ENCODE measurements at places on chromosomes 3 and 15.

DNA sequence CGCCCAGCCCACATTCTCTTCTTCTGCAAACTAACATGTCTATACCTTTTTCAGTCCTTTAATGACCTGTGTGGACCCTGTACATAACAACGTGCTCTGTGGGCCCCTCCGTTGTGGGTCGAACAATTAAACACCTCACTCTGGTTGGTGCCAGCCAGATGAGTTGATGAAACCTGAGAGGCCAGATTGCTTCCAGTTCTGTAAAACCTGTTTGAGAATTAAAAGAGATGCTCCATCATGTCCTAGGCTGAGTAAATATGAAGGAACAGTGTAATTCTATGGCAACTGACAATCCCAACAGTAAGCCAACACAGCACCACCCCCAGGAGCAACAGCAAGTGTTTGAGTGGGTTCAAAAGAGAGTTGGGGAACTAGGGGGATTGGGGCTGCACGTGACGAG lies 5.7 kb upstream of the THBS1 start:
- H3K27me3 ChIP-seq = peaks cover 45% of the 10 kb centered on the region
- no peaks in the 10 kb centered on the region for H3K36me3 ChIP-seq
- H3K4me3 ChIP-seq = no peak overlapping the region
- DNase-seq = no peak
- peaks cover 7% of the 10 kb centered on the region for H3K4me1 ChIP-seq

DNA sequence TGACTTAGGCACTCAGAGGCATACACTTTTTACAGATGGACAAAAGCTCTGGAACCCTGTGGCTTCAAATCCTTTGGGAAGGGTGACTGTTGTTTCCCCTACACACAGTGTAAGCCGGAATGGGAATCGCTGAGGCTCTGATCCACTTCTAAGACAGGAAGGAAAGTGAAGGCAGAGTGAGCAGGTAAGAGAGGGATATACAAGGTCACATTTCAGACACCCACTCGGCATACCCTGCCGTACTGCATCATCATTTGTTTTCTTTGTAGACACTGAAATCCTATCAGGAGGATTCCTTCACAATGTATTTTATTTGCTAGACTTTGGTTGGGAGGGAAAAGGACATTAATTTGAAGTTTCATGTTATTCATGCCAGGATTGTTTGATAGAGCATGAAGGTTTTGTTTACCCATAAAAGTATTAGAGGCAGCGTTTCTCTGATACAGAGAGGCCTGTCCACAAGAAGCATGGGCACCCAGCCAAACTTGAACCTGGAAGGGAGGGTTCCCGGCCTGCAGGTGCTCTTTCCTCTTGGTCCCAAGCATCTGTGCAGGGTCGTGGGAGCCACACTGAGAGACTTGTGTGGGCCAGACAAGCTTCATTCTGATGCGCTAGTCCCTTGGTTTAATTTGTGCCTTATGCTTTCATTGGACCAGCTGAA lies 21.9 kb upstream of the POLR2M start:
- H3K27me3 ChIP-seq = peaks cover 2% of the 10 kb centered on the region
- no peak overlapping the region for H3K4me3 ChIP-seq
- H3K27ac ChIP-seq = no peak overlapping the region
- no peak for DNase-seq
- no peaks in the 10 kb centered on the region for H3K36me3 ChIP-seq

DNA sequence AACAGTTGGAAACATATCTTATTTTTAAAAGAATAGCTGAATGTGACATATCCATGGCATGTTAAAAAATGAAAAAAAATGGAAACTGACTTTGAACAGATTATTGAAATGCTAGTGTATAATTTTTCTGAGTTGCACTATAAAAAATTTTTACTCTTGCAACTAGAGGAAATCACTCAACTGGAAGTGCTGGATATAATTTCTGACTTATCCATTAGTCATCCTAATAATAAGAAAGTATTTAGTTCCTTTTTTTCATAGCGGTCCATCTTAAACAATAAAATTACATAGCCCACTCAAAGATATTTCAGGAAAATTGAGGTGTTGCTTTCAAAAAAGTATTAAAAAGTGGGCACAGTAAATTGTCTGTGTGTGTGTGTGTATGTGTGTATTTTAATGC lies 80.7 kb downstream of the MBNL1 start:
- H3K27ac ChIP-seq = no peak overlapping the region
- no peak for DNase-seq
- H3K4me1 ChIP-seq = peaks cover 35% of the 10 kb centered on the region
- no peak overlapping the region for H3K4me3 ChIP-seq
- H3K27me3 ChIP-seq = no peaks in the 10 kb centered on the region
- H3K36me3 ChIP-seq = peaks cover 48% of the 10 kb centered on the region

- H3K4me3 ChIP-seq = no peak overlapping the region
- peaks cover 69% of the 10 kb centered on the region for H3K36me3 ChIP-seq
- H3K4me1 ChIP-seq = peaks cover 7% of the 10 kb centered on the region
- no peaks in the 10 kb centered on the region for H3K27me3 ChIP-seq
Observed at GRCh38 chr3:14658978-14659377, 7.4 kb downstream of the CCDC174 start.

DNA sequence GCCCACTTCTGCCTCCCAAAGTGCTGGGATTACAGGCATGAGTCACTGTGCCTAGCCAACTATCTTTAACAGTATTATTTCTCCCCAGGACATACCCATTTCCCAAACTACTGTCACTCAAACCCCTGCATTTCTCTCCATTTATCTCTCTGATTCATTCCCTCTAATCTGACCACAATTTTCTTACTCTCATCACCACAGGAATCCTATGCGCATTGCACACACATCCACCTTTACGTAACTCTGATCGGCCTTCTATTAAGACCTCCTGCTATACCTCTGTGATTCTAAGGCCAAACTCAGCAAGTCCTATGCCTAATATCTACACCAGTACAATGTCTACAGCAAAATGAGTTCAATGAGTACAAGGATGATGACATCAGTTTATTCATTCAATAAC lies 235.0 kb downstream of the ULK4 start:
- no peaks in the 10 kb centered on the region for H3K4me1 ChIP-seq
- H3K36me3 ChIP-seq = no peaks in the 10 kb centered on the region
- DNase-seq = no peak

GRCh38 chr3:197533927-197534725 lies 21.6 kb downstream of the BDH1 start:
- no peaks in the 10 kb centered on the region for H3K27me3 ChIP-seq
- H3K27ac ChIP-seq = no peak overlapping the region
- H3K4me3 ChIP-seq = no peak overlapping the region
- H3K36me3 ChIP-seq = peaks cover 61% of the 10 kb centered on the region

DNA sequence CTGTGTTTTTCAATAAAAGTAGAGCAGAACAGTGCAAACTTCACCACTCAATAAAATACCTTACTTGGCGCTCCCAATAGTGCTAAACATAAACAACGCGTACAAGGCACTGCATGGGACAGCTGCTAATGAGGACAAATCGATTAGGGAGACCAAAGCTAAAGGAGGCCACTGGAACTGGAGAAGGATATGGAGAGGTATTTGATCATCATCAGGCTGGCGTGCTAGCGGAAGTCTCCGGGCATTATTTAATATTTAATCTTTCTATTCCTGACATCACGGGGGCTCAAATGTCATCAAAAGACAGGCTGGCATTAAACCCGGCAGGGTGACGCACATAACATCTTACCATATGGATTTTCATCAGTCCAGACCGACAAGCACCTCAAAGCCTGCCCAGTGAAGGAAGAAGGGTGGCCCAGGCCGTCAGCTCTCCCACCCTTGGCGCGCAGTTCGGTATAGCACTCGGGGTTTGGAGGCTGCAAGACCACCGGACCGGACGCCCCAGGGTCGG lies 604 bp downstream of the CCPG1 start:
- DNase-seq = no peak
- H3K36me3 ChIP-seq = no peaks in the 10 kb centered on the region
- H3K27me3 ChIP-seq = no peaks in the 10 kb centered on the region
- H3K27ac ChIP-seq = peak overlapping the region; percentile 89
- peaks cover 35% of the 10 kb centered on the region for H3K4me1 ChIP-seq
- H3K4me3 ChIP-seq = peak overlapping the region; percentile 84

DNA sequence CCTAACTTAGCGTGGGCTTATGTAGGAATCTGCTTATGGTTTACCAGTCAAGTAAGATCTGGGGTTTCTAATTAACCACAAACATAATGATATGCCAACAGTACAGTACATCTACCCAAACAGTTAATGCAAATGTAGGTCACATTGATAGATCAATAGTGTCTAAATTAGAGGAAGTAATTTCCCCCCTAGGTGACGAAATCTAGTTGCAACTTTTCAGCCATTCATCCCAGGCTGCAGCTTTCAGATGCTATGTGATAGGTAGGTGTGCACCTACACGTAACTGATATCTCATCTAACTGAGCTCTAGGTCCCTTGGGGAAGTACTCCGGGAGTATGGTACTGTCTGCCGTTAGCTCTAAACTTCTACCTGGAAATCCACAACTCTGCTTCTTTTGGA lies 57.2 kb downstream of the CRTC3 start:
- no peak overlapping the region for H3K4me3 ChIP-seq
- H3K27ac ChIP-seq = no peak overlapping the region
- peaks cover 51% of the 10 kb centered on the region for H3K4me1 ChIP-seq
- DNase-seq = no peak
- H3K27me3 ChIP-seq = no peaks in the 10 kb centered on the region
- H3K36me3 ChIP-seq = peaks cover 40% of the 10 kb centered on the region

DNA sequence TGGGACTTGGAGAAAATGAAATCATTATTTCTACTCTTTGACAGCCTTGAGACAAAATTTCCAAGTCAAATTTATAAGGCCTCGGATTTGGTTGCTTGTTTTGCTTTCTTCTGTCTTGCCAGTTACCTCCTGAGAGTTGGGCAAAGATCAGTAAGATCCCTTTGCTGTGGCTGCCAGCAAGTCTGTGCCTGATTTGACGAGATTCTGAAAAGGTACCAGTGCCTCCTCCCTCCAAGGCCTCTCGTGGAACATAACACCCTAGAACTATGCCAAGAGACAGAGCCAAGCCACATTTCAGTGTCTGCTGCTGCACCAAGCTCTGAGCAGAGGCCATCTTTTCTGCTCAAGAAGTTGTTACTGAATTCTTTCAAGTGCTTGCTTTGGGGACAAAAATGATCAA lies 61.0 kb downstream of the GTPBP8 start:
- peaks cover 2% of the 10 kb centered on the region for H3K36me3 ChIP-seq
- no peaks in the 10 kb centered on the region for H3K27me3 ChIP-seq
- H3K4me1 ChIP-seq = peaks cover 2% of the 10 kb centered on the region
- DNase-seq = no peak
- no peak overlapping the region for H3K4me3 ChIP-seq

GRCh38 chr3:142778541-142778940 lies 54.7 kb downstream of the TRPC1 start:
- H3K4me3 ChIP-seq = no peak overlapping the region
- no peak for DNase-seq
- H3K36me3 ChIP-seq = no peaks in the 10 kb centered on the region
- no peaks in the 10 kb centered on the region for H3K4me1 ChIP-seq
- no peak overlapping the region for H3K27ac ChIP-seq
- peaks cover 7% of the 10 kb centered on the region for H3K27me3 ChIP-seq

GRCh38 chr3:195040773-195041520 lies 230.0 kb downstream of the XXYLT1 start:
- H3K4me1 ChIP-seq = no peaks in the 10 kb centered on the region
- H3K36me3 ChIP-seq = no peaks in the 10 kb centered on the region
- H3K27ac ChIP-seq = no peak overlapping the region
- H3K4me3 ChIP-seq = no peak overlapping the region

Data from activated CD8-positive, alpha-beta T cell treated with anti-CD3 and anti-CD28 coated beads, Interleukin-2, amount 10 ng/mL, durations not matched to agents 7 days and 5 days (primary cell).